Activated CD4-positive, alpha-beta T cell treated with anti-CD3 and anti-CD28 coated beads for 36 hours (primary cell): ENCODE measurements at places on chromosomes 6 and 20.

DNA sequence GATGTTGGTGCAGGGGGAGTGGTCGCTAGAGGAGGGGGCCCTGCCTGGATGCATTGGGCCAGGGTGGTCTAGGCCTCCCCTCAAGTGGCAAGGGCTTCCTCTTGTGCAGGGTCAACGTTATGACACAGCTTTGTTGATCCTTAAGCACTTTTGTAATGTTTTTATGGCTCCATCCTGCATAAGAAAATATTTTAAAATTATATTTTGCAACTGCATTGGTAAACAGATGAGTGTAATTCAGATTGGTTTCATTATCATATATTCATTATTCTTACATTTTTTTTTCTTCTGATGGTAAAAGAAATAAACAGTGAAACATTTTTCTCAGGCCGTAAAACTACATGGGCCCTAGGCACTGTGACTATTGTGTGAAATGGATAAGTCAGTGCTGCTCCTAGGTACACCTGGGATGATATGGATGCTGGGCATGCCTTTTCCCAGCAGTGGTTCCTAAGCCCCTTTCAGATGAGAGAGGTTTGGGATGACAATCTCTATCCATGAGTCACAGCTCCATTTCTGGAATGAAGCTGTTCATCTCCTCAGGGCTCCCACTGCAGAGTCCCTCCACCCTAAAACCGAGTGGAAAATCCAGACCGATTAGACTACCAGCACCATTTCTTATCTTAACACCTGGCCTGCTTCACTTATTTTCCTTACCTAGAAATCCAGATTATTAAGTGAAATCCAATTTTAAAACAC is 5.8 kb upstream of the SIM1 start:
- no peak for DNase-seq

DNA sequence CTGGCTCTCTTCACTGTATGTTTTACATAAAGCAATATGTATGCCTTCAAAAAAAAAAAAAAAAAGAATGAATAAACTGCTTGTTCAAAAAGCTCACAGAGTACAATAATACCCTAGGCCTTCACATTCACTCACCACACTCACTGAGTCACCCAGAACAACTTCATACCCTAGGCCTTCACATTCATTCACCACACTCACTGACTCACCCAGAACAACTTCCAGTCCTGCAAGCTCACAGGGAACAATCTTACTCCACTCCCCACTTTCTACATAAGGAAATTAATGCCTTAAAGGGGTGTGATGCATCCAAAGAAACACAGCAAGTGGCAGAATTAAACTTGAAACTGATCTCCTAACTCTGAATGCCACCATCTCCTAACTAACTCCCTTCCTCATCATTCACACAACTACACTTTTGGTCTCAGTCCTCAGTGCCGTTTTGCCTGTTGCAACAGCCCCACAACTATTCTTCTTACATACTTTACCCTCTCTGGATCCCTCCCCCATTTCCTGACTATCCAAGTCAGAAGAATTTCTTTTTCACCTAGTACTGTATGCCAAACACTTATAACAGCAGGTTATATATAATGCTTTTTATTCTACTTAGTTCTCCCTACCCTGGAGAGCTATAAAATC is 34.2 kb downstream of the NHSL1 start:
- peak; percentile 19 for DNase-seq

DNA sequence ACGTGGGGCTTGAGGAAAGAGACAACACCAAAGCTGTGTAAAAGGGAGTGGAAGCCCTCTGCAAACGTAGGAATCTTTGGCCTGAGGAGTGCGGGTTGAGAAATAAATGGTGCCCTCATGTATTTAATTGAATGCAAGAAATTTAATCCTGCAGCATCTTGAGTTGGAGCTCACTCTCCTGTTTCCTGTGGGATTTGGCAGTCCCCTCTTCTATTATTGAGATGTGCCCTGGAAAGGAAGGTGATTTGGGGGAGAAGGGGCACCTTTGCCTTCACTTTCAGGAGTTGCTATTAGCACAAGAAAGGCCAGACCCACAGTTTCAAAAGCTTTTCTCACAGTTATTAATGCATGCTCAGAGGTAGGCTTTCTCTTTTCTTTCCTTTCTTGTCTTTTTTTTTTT is 201.4 kb upstream of the HDDC2 start:
- no peak for DNase-seq

GRCh38 chr6:30826961-30827342 is 57.4 kb upstream of the DDR1 start:
- peak; percentile 53 for DNase-seq

GRCh38 chr6:113344969-113345368 is 512.2 kb upstream of the MARCKS start:
- no peak for DNase-seq

DNA sequence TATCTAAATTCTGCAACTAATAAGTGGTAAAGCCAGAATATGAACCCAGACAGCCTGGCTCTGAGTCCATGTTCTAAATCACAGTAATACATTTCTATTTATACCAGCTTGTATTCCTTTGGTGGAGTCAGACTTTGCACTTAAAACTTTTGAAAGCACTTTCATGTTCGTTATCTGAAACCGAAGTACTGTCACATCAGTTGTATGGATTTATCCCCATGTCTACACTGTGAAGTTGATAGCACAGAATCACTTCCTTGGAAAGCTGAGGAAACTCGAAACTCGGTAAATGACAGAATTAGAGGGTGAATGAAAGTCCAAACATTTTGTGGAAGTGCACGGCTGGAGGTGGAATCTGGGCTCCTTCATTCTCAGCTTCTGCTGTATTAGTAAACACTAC is 28.3 kb upstream of the CTAGE9 start:
- no peak for DNase-seq

GRCh38 chr20:47411161-47411560 is 54.7 kb upstream of the ZMYND8 start:
- no peak for DNase-seq

GRCh38 chr20:12827816-12828385 is 180.9 kb upstream of the SPTLC3 start:
- no peak for DNase-seq

GRCh38 chr20:57532104-57532503 is 7.2 kb upstream of the CTCFL start:
- no peak for DNase-seq

DNA sequence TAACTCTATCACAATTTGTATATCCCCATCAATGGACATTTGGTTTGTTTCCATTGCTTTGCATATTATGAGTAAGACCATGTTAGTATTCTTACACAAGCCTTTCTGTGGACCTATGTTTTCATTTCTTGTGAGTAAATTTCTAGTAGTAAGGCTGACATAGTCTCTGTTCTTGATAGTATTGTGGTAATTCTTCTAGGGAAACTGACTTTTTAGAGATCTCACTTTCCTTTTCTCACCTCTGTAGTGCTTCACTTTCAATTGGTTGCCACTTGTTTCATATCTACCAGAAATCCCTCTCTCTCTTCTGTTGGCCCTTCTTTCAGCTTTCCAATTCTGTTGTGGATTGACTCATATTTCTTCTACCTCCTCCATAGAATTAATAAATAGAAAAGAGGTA is 8.5 kb downstream of the ISM1 start:
- no peak for DNase-seq
